ENCODE measurements at places on chromosomes 3 and 15. TPM values are rescaled to one million over a fixed set of nuclear protein-coding genes. Genes with fewer than 3 reads are reported as not detected.

CHD2 gene
- 148 TPM for total RNA-seq

ARIH2 gene
- 152 TPM for total RNA-seq

TF gene
- total RNA-seq: 0.12 TPM

DVL3 gene
- total RNA-seq: 74.5 TPM

SGO1 gene
- 12.2 TPM for total RNA-seq

GOLGA8S gene
- 0.16 TPM for total RNA-seq

CCR8 gene
- not detected for total RNA-seq

ZNF774 gene
- total RNA-seq: 2.6 TPM

RHOV gene
- total RNA-seq: 1.7 TPM

ARGFX gene
- not detected for total RNA-seq

DUOXA2 gene
- total RNA-seq: not detected

MITF gene
- 16.1 TPM for total RNA-seq

SCAANT1 gene
- total RNA-seq: not detected

CCDC39 gene
- total RNA-seq: not detected

KLHL25 gene
- 3.1 TPM for total RNA-seq

CTXND1 gene
- not detected for total RNA-seq

AP3B2 gene
- 6.1 TPM for total RNA-seq

AADACL2 gene
- not detected for total RNA-seq

SKOR1 gene
- 0.17 TPM for total RNA-seq

BCHE gene
- not detected for total RNA-seq

CD200 gene
- total RNA-seq: 0.44 TPM

PRR23A gene
- not detected for total RNA-seq

TMCO5A gene
- not detected for total RNA-seq

NR2E3 gene
- total RNA-seq: 0.56 TPM

CYP1A1 gene
- not detected for total RNA-seq

TMEM40 gene
- 58.4 TPM for total RNA-seq

OSBPL10 gene
- total RNA-seq: 128 TPM

NRG4 gene
- not detected for total RNA-seq

CPB1 gene
- not detected for total RNA-seq

CFAP100 gene
- total RNA-seq: not detected

ENTPD3 gene
- total RNA-seq: 0.28 TPM

MYH15 gene
- 0.19 TPM for total RNA-seq

NSUN3 gene
- total RNA-seq: 10.6 TPM

CACNA2D3 gene
- 1.5 TPM for total RNA-seq

MKRN2OS gene
- total RNA-seq: 0.37 TPM

ZCWPW2 gene
- total RNA-seq: 1.0 TPM

GOLGA8T gene
- total RNA-seq: 0.61 TPM

UTS2B gene
- total RNA-seq: not detected

VWA5B2 gene
- not detected for total RNA-seq

ANKRD63 gene
- not detected for total RNA-seq

NR1I2 gene
- not detected for total RNA-seq

MEIS2 gene
- total RNA-seq: 10.3 TPM

GOLGA8G gene
- total RNA-seq: 0.09 TPM

PLSCR5 gene
- not detected for total RNA-seq

ISLR2 gene
- not detected for total RNA-seq

AMT gene
- 4.9 TPM for total RNA-seq

SNUPN gene
- 23.9 TPM for total RNA-seq

SNRPA1 gene
- 99.5 TPM for total RNA-seq

TRPC1 gene
- 15.2 TPM for total RNA-seq

ZDHHC23 gene
- 7.4 TPM for total RNA-seq

KCNH8 gene
- total RNA-seq: 0.07 TPM

ITPKA gene
- 13.5 TPM for total RNA-seq

CERS3 gene
- total RNA-seq: not detected
